ENCODE measurements at places on chromosomes 5 and 9.

GRCh38 chr5:103582364-103582763, 19.8 kb upstream of the NUDT12 start:
- peak; percentile 66 for DNase-seq

DNA sequence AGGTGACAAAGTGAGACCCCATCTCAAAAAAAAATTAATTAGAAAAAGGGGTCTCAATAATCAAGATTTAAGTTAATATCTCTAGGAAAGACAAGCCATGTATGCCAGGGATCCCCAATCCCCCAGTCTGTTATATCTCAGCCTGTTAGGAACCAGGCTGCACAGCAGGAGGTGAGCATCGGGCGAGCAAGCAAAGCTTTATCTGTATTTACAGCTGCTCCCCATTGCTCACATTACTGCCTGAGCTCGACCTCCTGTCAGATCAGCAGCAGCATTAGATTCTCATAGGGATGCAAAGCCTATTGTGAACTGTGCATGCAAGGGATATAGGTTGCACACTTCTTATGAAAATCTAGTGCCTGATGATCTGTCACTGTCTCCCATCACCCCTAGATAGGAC, 116.8 kb downstream of the TARS1 start:
- no peak for DNase-seq

DNA sequence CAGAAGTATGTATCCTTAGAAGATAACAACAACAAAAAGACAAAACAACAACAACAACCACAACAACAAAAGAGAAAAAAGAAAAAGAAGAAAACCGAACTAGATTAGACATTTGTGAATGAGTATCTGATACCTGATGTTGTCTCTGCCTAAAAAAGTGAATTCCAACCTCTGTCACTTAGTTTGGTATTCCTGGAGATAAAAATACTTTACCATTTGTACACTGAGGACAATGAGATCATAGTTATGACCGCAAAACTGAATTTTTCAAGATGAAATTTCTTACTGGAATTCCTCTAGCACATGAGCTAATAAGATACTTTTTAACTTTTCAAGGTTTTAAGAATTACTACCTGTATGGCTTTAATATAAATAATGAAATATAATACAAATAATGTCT, 54.5 kb downstream of the ALDH1A1 start:
- DNase-seq: no peak

- DNase-seq: peak; percentile 96
Measured at GRCh38 chr5:141934099-141934844, 10.6 kb downstream of the DELE1 start.
